C1 segment of cervical spinal cord (tissue), 14 donors: ENCODE measurements at places on chromosomes 3 and 15.

DNA sequence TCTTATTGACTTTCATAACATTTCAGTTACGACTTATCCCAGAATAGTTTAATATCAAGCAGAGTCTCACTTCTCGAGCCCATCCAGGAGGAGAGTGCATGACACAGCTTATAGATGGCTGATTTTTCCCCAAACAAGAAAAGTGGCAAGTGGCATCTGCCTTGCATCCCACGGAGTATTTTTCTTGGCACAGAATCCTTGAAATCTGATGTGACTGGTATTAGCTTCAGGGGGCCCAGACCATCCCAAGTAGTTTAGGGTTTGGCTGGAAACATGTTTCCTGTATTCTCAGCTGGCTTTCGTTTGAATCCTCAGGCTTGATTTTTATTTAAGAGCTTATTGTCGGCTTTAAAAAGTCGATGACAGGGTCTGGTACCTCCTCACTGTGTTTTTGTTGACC, 20.7 kb upstream of the FBXL22 start:
- no peak for DNase-seq

GRCh38 chr15:51494411-51495314, 127.9 kb downstream of the DMXL2 start:
- no peak for DNase-seq

DNA sequence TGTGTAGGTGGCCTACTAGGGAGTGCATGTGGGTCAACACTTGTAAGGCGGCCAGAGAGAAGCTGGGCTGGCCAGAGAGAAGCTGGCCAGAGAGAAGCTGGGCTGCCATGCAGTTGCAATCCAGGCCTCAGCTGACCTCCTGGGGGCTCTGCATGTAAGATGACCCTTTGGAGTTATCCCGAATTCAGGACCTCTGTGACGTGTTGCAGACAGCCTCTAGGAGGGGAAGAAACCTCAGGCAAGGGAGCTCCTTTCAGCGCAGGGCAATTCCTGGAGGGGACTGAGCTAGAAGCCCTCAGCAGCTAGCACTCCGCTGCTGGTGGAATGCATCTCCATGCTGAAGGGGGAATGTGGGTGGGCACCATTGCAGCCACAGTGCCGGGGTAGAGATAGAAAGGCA, 15.8 kb upstream of the KBTBD12 start:
- no peak for DNase-seq

GRCh38 chr3:117036259-117036799, 326.8 kb downstream of the TUSC7 start:
- DNase-seq, result no peak

DNA sequence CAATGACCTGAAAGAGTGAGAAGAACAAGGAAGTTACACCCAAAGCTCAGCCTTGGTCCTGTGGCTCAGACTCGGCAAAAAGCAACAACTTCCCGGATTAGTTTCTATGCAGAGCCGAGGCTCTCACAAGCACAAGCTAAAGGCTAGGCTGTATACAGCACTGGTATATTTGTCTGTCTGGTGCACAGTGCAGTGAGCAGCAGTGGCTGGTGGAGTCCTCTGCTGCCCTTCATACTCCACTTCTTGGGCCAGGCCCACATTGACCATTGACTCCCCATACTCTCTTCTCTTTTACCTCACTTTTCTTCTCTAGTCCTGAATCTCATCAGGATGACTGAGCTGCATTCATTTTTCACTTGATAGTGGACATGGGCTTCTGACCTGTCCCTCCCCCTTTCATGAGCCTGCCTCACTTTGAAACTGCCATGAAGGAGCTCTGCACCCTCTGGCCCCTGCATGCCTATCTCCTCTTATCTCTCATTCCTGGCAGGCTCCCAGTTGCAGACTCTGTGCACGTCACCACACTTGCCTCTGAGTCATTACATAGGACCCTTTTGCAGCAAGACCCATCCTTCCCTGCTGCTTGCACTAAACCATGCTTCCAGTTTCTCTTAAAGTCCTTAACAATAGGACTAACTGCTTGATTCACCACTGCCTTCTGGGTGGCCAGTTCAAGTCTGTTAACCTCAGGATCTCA, 379.3 kb downstream of the NTRK3 start:
- DNase-seq, result no peak

DNA sequence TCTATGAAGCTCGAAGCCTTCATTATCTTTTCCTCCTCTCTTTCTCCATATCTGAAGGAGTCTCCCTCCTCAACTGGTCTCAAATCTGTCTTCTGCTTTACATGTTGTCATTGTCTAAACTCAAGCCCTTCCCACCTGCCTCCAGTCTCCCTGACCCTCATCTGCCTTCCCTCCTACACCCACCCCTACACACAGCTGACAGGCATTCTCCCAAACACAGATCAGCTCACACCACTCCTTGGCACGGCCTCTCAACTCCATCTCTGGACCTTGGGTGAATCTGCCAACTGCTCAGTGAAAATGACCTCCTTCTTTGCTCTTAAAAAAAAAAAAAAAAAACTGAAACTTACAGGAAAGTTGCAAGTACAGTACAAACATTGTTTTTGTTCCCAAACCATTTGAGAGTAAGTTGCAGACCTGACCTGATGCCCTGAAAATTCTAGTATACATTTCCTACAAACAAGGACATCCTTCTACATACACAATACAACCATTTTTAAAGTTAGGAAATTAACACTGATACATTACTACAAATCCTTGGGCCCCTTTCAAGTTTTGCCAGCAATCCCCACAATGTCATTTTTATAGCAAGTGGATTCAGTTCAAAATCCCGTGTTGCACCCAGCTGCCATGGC, 49.4 kb upstream of the UBE2E1 start:
- DNase-seq, result no peak

DNA sequence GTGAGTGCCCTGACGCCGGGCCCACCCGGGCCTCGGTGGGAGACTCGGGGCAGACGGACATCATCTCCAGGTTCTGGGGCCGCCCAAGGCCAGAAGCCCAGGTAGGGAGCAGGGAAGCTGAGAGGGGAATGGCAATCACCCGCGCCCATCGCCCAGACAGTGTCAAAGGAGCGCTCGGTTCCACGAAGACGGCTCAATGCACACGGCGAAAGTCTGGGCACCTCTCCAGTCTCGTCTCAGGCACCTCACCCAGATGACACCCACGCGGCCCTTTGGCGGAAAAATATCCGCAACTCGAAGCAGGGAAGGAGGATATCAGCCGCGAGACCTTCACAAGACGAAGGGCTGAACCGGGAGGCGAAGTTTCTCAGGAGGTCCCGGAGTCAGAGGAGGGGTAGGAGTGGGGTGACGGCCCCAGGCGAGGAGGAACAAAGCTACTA, 916 bp downstream of the IL17RD start:
- DNase-seq, result no peak
